Hair follicular keratinocyte (primary cell): ENCODE measurements at places on chromosomes 5 and 9. TPM values are rescaled to one million over a fixed set of nuclear protein-coding genes. Genes with fewer than 3 reads are reported as not detected.

The ZNF366 gene
- not detected in 2 replicates for total RNA-seq

The CER1 gene
- total RNA-seq, result not detected in 2 replicates

The SPATA31A3 gene
- not detected in 2 replicates for total RNA-seq

The EPB41L4A gene
- total RNA-seq, result 1.3 and 6.8 TPM in 2 replicates

The TBC1D9B gene
- 56.4 and 59.3 TPM in 2 replicates for total RNA-seq

The PDCD1LG2 gene
- 10.8 and 13.5 TPM in 2 replicates for total RNA-seq

The F2RL2 gene
- total RNA-seq, result 0.27 TPM in 1 of 2 replicates, not detected in the other

The SNCB gene
- 0.15 and 0.23 TPM in 2 replicates for total RNA-seq

The KCNIP1 gene
- total RNA-seq, result not detected in 2 replicates

The GHR gene
- 1.3 and 2.0 TPM in 2 replicates for total RNA-seq

The GABBR2 gene
- 0.08 TPM in 1 of 2 replicates, not detected in the other for total RNA-seq

The MGAT1 gene
- total RNA-seq, result 133 and 147 TPM in 2 replicates

The AQP3 gene
- total RNA-seq, result 23.4 and 30.4 TPM in 2 replicates
